ENCODE measurements at places on chromosomes 13 and 19.

GRCh38 chr13:114212158-114212495 lies 22.6 kb upstream of the CDC16 start:
- no peak for DNase-seq

DNA sequence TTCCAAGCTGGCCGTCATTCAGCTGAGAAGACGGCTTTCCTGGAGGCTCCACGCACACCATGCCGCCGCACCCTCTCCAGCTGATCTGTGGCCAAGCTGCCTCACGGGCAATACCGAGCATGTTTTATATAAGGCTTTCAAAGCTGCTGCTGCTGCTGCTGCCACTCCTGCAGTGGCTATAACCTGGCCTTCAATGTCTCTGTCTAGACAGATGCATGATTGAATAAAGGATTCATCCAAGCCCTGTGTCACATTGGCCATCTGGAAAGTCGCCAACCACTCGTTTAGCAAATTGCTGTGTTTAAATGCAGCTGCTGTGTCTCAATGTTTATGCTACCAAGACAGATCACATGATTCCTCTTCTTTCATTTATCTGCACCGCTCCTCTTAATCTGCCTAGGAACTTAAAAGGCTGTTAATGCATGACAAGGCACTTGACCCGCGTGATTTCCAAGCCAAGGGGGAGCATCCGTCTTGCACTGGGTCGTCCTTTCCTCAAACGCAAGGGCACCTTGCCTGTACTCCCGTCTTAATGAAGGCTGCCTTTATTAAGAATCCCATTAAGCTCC lies 114.3 kb downstream of the TEX26 start:
- no peak for DNase-seq

DNA sequence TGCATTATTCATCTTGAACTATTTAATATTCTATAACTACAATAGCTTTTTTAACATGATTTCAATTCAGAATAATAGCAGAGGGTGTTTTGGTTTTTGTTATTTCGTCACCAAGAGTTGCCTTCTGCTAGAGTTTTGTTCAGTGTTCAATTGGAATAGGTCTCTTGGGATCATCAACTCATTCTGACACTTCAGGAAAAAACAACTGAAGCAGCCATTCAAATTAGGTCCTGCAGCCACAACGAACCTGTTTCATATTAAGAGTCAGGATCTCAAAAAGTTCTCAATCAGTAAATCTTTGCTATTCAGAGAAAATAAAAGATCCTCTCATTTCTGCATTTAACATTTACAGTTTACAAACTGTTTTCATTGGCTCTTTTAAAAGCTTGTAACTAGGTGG lies 2.4 kb upstream of the CHAMP1 start:
- DNase-seq, result no peak

GRCh38 chr13:78867655-78868054 lies 208.7 kb upstream of the OBI1 start:
- DNase-seq, result no peak

DNA sequence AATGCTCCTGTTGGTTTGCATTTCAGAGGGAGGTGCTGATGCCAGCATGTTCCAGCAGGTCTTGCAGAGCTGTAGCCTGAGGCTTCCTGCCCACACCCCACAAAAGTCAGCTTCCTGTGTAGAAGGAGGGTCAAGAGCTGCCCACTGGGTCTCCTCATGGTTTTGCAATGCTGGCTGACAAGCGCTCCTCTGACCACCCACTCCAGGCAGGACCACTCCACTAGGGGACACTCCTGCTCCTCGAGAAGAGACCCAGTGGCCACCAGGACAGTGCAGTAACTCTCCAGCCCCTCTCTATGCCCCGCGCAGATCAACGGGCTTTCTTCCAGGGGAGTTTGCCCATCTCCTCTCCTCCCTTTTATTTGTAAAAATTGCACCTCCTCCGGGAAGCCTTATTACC lies 72.9 kb upstream of the UQCRFS1 start:
- DNase-seq, result no peak

DNA sequence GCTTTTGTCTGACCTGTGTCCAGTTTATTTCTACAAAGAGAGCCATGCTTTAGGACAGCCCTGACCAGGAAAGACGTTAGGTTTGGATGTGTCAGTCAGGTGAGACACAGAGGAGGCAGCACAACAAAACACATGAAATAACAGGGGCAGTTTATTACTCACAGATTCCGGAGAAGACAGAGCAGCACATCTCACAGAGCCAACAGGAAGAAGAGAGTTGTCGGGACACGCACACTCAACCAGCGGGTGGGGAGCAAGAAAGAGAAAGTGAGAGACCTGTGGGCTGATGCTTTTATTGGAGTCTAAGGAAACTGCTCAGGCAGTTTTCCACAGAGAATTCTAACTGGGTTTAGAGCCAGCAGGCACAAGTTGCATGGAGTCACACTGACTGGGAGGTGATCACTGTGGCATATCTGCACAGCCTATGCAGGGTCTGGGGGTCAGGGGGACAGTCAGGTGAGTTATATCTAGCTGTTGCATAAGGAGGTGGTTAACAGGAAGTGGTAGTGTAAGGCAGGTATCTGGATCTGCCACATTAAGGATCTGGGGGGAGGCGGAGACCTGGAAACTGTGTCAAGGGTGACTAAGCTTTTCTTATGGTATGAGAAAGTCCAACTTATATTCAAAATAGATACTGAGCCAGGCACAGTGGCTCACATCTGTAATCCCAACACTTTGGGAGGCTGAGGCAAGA lies 24.1 kb upstream of the CEACAM20 start:
- no peak for DNase-seq

DNA sequence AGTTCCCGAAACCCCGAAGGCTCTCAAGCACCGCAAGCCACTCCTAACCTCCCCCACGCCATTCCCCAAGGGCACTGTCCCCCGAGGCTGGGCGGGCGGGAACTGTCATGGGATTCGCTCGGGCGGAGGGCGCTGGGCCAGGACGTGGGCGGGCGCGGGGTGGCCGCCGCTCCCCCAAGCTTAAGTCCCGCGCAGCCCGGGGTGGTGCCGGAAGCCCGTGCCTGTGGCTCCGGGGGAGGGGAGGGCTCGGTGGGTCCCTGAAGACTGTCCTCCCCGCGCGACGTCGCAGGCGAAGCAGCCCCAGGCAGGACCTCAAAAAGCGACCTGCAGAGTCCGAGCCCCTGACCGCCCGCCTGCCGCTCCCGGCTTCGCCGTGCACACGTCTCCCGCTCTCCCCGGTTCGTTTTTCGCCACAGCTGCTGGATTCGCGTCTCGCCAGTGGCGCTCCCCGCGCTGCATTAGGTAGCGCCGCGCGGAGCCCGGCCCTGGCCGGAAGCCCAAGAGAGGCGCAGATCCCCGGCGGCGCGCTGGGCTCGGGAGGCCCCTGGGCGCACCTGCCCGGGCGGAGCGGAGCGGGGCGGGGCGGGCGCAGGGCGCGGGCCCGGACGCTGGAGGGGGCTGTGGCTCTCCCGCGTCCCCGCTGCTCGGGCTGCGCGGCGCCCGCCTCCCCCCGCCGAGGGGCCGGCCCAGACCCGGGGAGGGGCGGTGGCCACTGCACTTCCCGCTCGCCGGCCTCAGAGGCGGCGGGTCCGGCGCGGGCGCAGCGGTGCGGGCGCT lies at the start of gene FARP1:
TSS of gene FARP1 (plus strand) at position 715 of the 777 bp plus-strand sequence. CDS start 70,149 bp downstream, outside the sequence.
- DNase-seq, result peak; percentile 83

DNA sequence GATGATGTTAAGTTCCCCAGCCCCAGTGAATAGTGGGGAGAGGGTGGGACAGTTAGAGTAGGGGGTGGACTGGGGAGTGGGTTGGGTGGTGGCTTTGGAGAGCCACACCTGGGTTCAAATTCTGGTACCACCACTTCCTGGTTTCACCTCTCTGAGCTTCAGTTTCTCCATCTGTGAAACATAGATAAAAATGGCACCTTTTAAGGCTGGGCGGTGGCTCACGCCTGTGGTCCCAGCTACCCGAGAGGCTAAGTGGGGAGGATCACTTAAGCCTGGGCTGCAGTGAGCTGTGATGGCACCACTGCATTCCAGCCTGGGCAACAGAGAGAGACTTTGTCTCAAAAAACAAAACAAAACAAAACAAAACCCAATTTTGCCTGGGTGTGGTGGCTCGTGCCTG lies 5.9 kb downstream of the VAV1 start:
- DNase-seq, result no peak

GRCh38 chr13:105920370-105920769 lies 615.1 kb downstream of the EFNB2 start:
- DNase-seq, result no peak

DNA sequence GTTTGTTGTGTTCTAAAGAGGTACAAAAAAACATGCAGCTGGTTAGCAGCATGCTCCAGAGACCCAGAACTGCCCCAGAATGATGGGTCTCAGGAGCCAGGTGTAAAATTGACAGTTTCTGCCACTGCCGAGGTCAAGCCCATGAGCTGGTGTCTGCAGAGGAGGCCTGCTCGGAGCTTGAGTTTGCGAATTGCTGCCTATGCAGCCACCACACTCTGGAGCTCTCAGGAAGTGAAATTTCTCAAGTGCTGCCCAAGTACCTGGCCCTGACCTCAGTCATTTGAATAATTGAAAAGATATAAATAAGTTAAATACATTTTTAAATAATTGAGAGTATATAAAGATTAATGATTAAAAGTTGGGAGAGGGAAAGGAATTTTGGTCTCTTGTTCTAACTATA lies 66.4 kb downstream of the ZAR1L start:
- no peak for DNase-seq

DNA sequence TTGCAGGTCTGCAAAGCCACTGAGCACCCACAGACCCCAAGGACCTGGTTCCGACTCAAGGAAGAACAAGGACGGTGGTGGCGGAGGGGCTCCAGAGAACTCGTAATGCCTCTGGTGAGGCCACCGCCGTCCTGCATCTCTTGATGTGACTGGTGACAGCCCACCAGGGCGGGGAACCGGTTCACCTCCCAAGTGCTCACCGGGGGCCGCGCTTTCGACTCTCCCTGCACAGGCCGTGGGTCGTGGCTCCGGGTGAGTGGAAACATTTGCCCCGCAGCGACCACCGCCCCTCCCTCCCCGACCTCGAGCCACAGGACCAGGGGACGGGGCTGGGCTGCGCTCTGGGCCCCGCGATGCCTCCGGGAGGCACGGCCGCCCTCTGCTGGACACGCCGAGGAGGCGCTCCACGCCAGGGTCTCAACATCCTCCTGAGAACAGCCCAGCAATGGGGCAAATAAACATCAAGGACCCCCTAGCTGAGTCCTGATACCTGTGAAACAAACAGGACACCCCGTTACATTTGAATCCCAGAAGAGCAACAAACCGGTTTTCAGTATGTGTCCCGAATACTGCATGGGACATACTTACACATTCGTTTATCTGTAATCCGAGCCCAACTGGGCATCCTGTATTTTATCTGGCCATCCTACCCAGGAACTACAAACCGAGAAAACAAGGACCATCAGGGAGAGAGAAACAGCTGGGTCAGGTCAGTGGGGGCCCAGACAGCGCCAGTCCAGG lies 3.9 kb upstream of the PLPP2 start:
- peak; percentile 67 for DNase-seq

Measured in lower lobe of right lung (tissue), 2 donors.